Foreskin melanocyte (primary cell): ENCODE measurements at places on chromosomes 4 and X.
A peak's percentile ranks its signal among the peaks of the same experiment; 100 is the strongest.

- DNase-seq, result no peak
Observed at GRCh38 chrX:36436361-36436760, 516.8 kb downstream of the CFAP47 start.

- DNase-seq, result no peak
Observed at GRCh38 chr4:41216294-41217019, 2.1 kb upstream of the APBB2 start.

- DNase-seq, result peak; percentile 10
Observed at GRCh38 chr4:110292994-110293744, 94.8 kb upstream of the ELOVL6 start.

DNA sequence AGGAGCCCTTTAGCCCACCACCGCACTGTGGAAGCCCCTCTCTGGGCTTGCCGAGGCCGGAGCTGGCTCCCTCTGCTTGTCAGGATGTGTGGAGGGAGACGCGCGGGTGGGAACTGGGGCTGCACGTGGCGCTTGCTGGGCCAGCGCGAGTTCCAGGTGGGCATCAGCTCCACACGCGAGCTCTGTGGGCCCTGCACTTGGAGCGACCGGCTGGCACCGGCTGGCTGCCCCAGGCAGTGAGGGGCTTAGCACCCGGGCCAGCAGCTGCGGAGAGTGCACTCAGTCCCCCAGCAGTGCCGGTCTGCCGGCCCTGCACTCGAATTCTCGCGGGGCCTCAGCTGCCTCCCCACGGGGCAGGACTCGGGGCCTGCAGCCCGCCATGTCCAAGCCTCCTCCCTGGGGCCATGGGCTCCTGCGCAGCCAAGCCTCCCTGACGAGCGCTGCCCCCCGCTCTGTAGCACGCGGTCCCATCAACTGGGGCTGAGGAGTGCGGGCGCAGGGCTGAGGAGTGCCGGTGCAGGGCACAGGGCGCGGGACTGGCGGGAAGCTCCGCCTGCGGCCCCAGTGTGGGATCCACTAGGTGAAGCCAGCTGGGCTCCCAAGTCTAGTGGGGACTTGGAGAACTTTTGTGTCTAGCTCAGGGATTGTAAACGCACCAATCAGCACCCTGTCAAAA lies 93.6 kb downstream of the DTHD1 start:
- no peak for DNase-seq

DNA sequence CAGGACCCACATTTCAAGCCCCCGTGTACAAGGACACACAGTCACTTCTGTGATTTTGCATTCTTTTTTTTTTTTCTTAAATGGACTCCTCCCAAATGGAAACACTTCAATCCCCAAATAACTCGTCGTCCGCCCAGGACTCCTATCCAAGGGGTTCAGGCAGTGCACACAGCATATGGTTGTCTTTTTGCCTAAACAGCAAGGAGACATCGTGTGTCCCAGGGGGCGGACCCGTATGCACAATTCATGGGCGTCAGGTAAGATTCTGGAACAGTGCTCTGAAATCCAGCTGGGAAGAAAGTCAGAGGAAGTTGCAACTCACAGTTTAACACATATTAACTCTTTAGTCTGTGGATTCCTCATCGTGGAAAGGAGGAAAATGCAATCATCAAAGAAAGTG lies 231.3 kb downstream of the SHOX start:
- no peak for DNase-seq

DNA sequence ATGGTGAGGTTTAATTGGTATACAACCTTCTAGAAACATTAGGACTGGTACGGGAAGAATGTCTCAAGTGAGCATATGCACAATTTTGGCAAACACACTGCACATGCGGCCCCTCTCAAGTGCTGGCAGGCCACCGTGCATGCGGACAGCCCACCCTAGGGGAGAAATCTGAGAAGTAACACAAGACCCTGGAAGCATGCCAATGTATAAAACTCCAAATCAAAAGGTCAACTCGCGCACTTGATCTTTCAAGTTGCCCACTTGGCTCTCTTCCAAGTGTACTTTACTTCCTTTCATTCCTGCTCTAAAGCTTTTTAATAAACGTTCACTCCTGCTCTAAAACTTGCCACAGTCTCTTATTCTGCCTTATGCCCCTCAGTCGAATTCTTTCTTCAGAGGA lies 488.3 kb downstream of the CFAP47 start:
- DNase-seq, result no peak

GRCh38 chr4:159757499-159757898 lies 654.6 kb downstream of the RAPGEF2 start:
- DNase-seq, result no peak

GRCh38 chr4:25290490-25291067 lies 22.0 kb upstream of the ZCCHC4 start:
- no peak for DNase-seq

GRCh38 chr4:42638993-42639392 lies 17.9 kb downstream of the ATP8A1 start:
- DNase-seq, result no peak

DNA sequence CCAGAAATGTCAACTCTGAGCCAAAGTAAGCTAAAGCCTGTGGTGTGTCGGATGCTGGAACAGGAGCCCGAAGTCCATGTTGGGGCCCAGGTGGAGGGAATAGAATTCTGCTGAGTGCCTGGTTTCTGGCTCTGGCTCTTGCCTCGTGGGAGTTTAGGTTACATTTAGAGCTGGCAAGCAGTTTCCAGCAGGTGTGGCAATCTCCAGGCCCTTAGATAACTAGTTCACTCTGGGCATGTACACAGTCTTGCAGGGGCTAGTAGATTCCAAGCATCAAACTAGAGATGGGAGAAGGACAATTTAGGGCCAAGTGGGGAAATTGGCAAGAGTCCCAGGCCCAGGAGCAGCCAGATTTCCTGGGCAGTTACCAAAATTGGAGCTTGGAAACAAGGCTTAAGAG lies 56.3 kb upstream of the STOX2 start:
- DNase-seq, result no peak

GRCh38 chr4:23962462-23962861 lies 72.6 kb upstream of the PPARGC1A start:
- no peak for DNase-seq

- no peak for DNase-seq
Observed at GRCh38 chr4:186829097-186829496, 105.4 kb upstream of the FAT1 start.

DNA sequence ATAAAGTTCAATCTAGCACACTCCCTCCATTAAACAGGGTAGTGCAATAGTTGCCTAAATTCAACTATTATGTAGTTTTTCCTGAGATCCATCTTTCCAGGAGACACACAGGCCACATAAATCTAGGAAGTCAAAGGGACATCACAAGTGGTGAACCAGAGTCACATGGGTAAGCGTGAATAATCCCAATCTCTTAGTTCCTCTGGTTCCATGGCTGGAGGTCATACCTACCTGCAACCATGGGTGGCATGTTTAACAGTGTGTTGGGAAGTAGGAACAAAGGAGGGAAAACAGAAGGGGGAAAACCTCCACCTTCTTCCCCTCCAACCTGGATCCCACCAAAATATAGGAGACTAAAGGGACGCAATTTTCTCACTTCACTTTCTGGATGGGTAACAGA lies 2651.6 kb downstream of the ARAP2 start:
- DNase-seq, result no peak

- DNase-seq, result peak; percentile 50
Observed at GRCh38 chrX:15564981-15565579, 35.7 kb downstream of the ACE2 start.

DNA sequence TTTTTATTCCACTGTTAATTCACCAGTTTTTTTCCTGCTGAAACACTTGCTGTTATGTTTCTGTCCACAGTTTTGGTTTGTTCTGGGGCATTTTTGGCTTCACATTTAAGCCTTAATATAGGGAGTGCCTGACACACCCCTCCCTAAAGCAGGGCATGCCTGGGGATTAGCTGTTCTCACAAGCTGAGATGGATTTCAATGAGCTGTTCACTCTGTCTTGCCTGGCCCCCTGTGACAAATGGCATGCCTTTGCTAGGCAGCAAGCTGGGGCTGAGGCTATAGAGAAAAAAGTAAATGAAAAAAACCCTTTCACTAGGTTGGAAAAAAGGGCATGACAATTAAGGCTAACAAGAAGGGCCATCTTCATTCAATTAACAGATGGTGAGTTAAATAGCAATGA lies 22.4 kb downstream of the LPAR4 start:
- DNase-seq, result no peak

DNA sequence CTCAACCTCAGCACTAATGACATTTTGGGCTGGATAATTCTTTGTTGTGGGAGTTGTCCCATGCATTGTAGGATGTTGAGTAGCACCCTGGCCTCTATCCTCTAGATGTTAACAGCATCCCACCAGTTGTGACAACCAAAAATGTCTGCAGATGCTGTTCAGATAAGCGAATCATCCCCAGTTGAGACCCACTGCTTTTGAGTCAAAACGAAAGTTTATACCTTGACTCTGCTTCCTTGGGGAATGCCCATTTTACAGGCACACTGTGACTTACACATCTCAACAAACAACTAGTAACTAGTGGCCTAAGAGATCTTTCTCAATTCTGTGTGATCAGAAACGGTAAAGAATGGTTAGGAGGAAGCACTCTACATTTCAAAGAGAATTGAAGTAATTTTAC lies 37.0 kb downstream of the SEPSECS start:
- no peak for DNase-seq

DNA sequence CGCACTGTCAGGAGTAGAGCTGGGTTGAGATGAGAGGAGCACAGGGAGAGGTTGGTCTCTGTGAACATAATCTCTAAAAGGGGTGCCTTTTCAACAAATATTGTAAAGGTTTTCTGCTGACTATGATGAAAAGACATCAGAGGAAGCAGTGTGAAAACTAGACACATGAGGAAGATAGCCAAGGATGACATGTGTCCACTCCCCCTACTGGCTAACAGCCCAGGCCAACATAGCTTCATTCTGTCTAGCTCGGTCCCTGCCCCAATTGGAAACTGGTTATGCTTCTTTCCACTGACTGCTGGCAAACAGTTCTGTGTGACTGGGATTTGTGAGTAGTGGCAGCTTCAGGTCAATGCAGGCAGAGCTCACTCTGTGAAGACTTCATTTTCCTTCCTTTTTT lies 115.4 kb upstream of the ESX1 start:
- DNase-seq, result peak; percentile 1

- no peak for DNase-seq
Observed at GRCh38 chr4:78360466-78360865, 191.1 kb upstream of the ANXA3 start.

DNA sequence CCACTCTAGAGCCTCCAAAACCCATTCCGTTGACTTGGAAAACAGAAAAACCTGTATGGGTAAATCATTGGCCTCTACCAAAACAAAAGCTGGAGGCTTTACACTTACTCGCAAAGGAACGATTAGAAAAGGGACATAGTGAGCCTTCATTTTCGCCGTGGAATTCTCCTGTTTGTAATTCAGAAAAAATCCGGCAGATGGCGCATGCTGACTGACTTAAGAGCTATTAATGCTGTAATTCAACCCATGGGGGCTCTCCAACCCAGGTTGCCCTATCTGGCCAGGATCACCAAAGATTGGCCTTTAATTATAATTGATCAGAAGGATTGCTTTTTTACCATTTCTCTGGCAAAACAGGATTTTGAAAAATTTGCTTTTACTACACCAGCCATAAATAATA lies 60.8 kb downstream of the ZNF732 start:
- DNase-seq, result peak; percentile 3

GRCh38 chr4:18020145-18020670 lies 1.3 kb downstream of the LCORL start:
- DNase-seq, result no peak

DNA sequence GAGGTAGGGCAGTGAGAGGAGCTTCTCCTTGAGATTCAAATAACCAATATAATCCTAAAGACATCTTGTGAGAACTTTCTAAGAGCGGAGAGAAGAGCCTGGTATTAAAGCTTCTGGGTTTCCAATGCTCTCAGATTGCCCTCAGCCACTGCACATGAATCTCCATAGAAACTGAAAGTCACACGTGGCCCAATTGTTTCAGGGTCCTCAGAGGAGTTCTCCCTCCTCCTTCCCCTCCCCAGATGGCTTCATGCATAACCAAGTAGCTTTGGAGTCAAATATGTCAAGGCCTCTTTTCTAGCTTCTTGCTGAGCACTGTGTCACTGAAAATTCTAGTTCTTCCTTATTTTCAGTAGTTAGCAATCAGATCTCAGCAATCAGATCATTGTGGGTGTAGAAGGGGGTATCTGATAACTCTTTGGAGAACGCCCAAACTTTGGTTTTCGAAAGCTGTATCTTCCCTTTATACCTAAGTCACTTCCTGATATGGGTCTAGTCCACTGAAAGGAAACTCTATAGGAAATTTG lies 2.2 kb downstream of the BTK start:
- DNase-seq, result no peak

- no peak for DNase-seq
Observed at GRCh38 chrX:103148075-103148474, 55.1 kb upstream of the NXF3 start.

- DNase-seq, result no peak
Observed at GRCh38 chrX:72306085-72306801, 529 bp upstream of the CITED1 start.

DNA sequence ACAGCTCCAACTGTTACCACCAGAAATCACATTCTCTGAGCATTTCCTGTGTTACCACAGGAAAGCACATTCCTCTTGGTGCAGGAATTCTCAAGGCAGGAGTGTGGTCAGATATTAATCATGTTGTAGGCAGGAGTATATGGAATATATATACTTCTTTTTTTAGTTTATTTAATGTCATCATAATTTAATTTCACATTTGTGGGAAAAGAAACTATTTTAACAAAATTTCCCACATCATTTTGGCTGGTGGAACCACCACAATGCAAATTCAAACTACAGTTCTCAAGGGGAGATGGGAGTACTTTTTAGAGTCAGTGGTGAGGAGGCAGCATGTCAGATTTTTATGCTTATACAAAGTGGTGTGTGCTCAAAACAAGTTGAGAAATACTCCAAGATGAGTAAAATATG lies 139.0 kb downstream of the ATP10D start:
- DNase-seq, result no peak

DNA sequence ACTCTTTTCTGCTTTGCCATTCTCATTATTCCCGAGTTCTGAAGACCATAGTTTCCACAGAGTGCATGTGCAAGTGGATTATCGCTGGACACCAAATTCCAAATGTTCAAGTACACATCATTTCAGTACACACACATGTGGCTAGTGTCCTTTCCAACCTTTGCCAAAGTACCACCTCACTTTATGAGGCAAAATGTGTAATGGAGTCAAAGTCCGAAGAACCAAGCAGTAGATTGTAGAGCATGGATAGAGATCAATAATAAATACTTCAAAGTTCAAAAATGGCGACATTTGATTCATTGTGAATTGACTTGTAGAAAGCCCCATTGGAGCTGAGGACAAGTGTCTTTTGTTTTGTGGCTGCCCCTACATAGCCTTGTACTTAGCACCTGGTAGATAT lies 115.6 kb downstream of the TMEM164 start:
- no peak for DNase-seq

GRCh38 chrX:107701493-107702121 lies 73.3 kb downstream of the PRPS1 start:
- no peak for DNase-seq

DNA sequence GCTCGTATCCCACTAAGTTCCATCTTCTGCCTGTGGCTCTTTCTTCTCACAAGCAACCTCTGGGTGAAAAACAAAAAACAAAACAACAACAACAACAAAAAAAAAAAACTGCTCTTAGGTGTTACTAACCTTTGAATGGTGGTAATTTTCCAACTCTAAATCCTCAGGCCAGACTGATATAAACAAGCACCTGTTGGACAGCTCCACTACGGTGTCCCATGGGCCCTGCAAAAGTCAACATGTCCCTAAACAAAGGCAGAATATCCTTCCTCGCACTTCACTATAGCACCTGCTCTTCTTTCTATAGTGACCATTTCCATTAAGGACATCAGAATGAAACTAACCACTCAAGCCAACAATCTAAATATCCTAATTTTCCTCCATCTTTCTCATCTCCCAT lies 54.6 kb upstream of the PARM1 start:
- DNase-seq, result no peak
